ENCODE measurements at places on chromosomes 1 and 21. TPM values are rescaled to one million over a fixed set of nuclear protein-coding genes. Genes with fewer than 3 reads are reported as not detected.

DNA sequence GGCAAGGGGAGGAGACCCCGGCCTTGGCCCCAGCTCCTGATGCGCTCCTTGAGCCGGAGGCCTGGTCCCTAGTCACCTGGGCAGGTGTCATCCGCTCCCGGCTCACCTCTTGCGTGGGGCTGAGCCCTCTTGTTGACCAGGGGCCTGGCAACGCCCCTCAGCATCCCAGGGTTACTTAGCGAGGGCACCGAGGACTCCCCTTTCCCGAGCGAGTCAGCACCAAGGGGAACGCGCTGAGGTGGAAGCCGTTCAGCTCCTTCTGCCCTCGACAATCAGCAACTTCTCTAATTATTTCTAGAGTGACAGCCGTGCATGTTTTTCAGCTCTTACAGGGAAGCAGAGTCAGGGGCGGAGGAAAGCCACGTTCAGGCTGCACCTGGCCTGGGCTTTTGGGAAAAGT lies 522 bp downstream of the SLC45A1 start:
- no peak overlapping the region for H3K27ac ChIP-seq
- H3K27me3 ChIP-seq, result peaks cover 17% of the 10 kb centered on the region
- peaks cover 6% of the 10 kb centered on the region for H3K4me1 ChIP-seq
- no peak for DNase-seq
- no peaks in the 10 kb centered on the region for H3K36me3 ChIP-seq

Gene NTMT2
- total RNA-seq, result 0.67 TPM

DNA sequence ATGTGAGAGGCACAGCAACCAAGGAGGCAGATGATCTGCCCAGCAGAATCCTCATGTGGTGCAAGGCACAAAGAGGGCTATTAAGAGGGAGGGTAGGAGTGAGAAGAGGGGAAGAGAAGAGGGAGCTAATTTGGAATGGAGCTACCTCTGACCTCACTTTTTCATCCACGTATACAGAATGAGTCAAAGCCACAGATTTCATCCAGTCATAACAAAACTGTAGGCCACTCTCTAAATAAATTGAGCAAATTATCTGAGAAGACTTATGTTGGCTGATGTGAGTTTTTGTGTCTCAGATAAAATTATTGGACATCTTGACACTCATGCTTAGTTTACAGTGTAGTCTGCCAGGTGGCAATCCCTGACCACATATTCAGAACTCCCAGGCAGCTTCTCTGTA lies 325.6 kb downstream of the TTLL7 start:
- H3K27ac ChIP-seq, result no peak overlapping the region
- no peaks in the 10 kb centered on the region for H3K36me3 ChIP-seq
- no peaks in the 10 kb centered on the region for H3K4me1 ChIP-seq
- no peak for DNase-seq
- no peak overlapping the region for H3K4me3 ChIP-seq

GRCh38 chr1:192584866-192585265 lies 9.3 kb downstream of the RGS1 start:
- no peak overlapping the region for H3K4me3 ChIP-seq
- DNase-seq, result no peak
- H3K27me3 ChIP-seq, result no peaks in the 10 kb centered on the region
- H3K27ac ChIP-seq, result no peak overlapping the region
- H3K4me1 ChIP-seq, result no peaks in the 10 kb centered on the region

- H3K27me3 ChIP-seq, result no peaks in the 10 kb centered on the region
- H3K27ac ChIP-seq, result no peak overlapping the region
- no peak overlapping the region for H3K4me3 ChIP-seq
- no peaks in the 10 kb centered on the region for H3K4me1 ChIP-seq
Observed at GRCh38 chr1:118575060-118575459, 390.0 kb upstream of the SPAG17 start.

GRCh38 chr1:27027575-27028250 lies 15.1 kb upstream of the TENT5B start:
- H3K27me3 ChIP-seq, result no peaks in the 10 kb centered on the region
- no peaks in the 10 kb centered on the region for H3K36me3 ChIP-seq
- no peak overlapping the region for H3K4me3 ChIP-seq
- H3K4me1 ChIP-seq, result peaks cover 16% of the 10 kb centered on the region

DNA sequence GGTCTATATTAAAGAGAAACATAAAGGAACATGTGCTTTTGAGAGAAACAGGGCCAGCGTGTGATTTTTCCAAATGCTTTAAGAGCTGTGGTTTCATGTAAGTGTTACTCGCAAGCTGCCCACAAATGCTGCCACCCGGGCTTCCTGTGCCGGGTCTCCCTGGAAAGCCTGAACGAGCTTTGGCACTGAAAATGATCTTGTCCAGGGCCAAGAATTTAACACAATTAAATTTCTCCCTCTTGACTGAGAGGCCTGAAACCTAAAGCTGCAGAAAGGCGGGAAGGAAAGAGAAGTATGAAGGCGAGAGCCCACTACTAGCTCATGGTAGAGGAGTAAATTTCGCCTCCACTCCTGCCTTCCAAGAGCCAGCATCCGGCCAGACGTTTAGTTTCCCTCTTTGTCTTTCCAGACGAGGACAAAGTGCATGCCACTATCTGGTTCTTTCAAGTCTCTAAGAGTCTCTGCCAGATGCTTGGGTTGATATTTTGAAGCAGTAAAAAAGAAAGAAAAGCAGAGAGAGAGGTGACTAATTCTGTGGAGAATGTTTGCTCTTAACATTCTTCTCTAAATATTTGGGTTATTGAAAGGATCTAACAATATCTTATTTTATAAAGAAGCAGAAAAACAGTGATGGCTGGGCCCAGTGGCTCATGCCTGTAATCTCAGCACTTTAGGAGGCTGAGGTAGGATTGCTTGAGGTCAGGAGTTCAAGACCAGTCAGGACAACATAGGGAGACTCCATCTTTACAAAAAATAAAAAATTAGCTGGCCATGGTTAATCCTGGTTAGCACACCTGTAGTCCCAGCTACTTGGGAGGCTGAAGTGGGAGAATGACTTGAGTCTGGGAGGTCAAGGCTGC lies 100.0 kb upstream of the HNRNPU start:
- H3K27ac ChIP-seq, result no peak overlapping the region
- H3K27me3 ChIP-seq, result no peaks in the 10 kb centered on the region
- H3K36me3 ChIP-seq, result no peaks in the 10 kb centered on the region
- no peak for DNase-seq
